ENCODE measurements at places on chromosomes 13 and 19. TPM values are rescaled to one million over a fixed set of nuclear protein-coding genes. Genes with fewer than 3 reads are reported as not detected.

LGALS4 gene
- 2.3 TPM for total RNA-seq

ZNF578 gene
- total RNA-seq, result 1.6 TPM

DNA sequence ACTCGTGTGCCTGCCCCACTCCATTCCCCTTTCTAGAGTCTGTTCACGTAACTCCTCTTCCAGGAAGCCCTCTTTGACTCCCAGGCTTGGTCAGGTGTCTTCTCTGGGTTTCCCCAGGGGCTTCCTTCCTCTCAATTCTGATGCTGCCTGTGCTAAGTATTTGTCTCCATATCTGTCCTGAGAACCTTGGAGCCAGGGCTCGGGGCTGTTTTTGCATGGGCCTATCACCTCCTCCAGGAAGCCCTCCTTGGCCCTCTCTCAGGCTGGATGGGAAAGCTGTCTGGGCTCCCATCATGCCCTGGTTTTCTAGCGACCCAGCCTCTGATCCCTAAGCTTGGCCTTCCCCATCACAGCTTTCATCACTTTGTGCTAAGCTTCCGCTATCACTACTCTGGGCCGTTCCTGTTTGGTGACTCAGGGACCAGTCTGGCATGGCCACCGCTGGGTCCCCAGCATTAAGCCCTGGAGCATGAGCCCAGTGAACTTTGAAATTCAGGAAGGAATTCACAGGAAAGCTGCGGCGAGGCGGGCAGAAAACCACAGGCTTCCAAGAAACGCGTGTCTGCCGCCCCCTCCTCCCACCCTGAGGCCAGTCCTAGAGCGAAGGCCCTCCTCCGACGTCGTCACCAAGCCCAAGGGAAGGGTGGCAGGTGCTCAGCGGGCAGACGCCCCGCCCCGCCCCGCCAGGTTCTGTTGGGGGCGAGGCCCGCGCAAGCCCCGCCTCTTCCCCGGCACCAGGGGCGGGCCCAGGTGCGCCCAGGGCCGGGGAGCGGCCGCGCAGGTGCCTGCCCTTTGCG, 486 bp upstream of the SPINT2 start:
- peak; percentile 72 for DNase-seq
- H3K27me3 ChIP-seq, result no peaks in the 10 kb centered on the region
- H3K36me3 ChIP-seq, result no peaks in the 10 kb centered on the region
- peak overlapping the region; percentile 23 for H3K27ac ChIP-seq
- peak overlapping the region; percentile 68 for H3K4me3 ChIP-seq

- H3K4me3 ChIP-seq, result no peak overlapping the region
- H3K27ac ChIP-seq, result no peak overlapping the region
- no peaks in the 10 kb centered on the region for H3K36me3 ChIP-seq
These were observed 90.3 kb downstream of the RNF17 start for GRCh38 chr13:24854311-24854710.

DNA sequence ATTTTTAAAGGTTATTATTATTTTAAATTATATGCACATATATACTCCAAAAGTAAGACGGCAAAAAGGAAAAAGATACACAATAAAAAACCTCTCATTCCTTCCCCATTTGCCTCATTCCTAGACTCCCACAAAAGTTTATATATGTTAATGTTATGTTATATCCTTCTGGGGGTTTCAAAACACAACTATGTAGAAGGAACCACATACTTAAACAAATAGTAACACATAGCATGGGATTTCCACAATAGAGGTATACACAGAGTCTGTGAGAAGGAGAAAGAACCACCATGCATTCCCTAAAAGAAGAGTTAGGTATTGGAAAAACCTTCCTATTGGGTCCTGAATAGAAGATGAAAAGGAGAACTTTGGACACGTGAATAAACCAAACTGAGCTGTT, 9.1 kb downstream of the PDS5B start:
- H3K36me3 ChIP-seq, result no peaks in the 10 kb centered on the region
- no peak overlapping the region for H3K27ac ChIP-seq
- H3K27me3 ChIP-seq, result no peaks in the 10 kb centered on the region

Measured in CD4-positive, alpha-beta T cell (primary cell).